Right atrium auricular region (tissue), 2 donors: ENCODE measurements at places on chromosomes 3 and 15. TPM values are rescaled to one million over a fixed set of nuclear protein-coding genes. Genes with fewer than 3 reads are reported as not detected.

DNA sequence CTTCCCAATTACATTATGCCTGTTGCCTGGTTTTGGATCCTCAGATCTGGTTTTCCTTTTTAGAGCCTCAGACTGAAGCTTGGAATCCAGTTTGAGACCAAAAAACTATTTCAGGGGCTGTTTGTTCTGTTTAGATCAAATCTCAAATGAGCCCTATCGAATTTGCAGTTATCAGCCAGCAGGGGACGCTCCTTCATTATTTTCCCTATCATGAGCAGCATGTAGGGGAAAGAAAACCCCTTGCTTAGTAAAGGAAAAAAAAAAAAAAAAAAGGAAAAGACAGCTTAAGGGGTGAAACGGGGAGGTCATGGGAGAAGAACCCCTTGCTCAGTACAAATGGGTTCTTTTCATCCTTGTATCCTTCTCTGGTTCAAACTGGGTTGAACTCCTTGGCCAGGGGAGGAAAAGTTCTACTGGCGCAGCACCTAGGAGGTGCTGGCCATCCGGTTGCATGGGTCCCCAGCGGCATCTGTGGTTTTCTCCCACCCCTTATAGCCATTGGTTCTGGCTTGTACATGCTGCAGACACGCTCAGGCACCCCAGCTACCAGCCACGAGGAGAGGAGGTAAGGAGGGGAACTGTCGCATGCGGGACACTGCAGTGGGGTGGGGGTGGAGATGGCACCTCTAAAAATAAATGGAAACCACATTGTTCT lies 1375.1 kb upstream of the ALCAM start:
- H3K36me3 ChIP-seq = no peaks in the 10 kb centered on the region
- no peaks in the 10 kb centered on the region for H3K27me3 ChIP-seq
- no peak for DNase-seq
- H3K4me1 ChIP-seq = no peaks in the 10 kb centered on the region

DNA sequence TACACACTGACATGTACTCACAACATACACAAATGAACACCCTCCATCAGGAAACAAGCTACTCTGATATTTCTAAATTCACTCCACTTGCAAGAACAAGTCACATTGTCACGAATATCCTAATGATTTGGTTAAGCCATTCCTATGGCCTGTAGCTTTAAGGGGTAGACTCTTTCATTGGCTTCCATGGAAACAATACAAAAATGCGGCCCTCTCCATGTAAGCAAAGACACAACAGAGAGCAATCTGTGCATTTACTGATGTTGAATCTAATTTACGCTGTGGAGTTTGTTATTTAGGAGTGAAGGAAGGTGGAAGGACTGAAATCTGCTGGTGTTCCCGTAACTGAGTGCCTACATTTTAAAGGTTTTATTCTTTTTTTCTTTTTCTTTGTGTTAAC lies 114.5 kb downstream of the FMN1 start:
- DNase-seq = no peak
- H3K27ac ChIP-seq = no peak overlapping the region
- no peaks in the 10 kb centered on the region for H3K27me3 ChIP-seq
- H3K36me3 ChIP-seq = no peaks in the 10 kb centered on the region
- no peak overlapping the region for H3K4me3 ChIP-seq

DNA sequence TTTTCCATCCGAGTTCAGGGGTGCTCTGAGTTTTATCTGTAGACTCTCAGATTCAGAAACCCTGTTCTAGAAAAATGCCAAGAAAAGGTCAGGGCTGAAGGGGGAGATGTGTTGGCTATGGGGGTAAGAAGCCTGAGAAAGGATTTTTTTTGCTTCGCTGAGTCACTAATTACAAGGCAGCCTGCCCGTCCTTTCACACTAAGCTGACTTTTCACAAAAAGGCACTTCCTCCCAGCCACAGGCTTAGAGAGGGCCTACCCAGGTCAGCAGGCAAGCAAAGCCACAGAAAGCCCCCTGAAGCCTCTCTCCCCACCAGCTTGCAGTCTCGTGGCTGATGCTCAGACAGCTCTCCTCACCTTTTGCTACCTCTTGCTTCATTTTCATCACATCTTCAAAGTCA lies 192.6 kb upstream of the PRICKLE2 start:
- DNase-seq = no peak
- no peaks in the 10 kb centered on the region for H3K27me3 ChIP-seq
- H3K27ac ChIP-seq = no peak overlapping the region
- no peaks in the 10 kb centered on the region for H3K4me1 ChIP-seq
- H3K4me3 ChIP-seq = no peak overlapping the region

DNA sequence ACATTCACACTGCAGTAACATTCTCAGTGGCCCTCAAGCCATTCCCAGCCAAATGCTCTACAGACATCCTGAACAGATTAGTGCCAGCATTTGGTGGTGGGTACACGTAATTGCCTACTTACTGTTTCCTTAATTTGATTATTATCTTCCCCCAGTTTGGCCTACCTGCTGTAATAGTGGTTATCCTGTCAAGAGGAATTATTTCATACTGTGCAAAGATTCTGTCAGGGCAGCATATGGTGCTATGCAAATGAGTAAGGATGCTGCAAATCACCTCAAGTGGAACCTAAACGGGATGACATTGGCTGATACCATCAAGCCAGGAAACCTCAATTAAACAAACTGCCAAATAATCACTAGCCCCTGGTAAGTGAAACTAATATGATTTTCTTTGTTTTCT lies 88.7 kb downstream of the SEMA6D start:
- no peak for DNase-seq
- H3K27me3 ChIP-seq = no peaks in the 10 kb centered on the region
- H3K27ac ChIP-seq = no peak overlapping the region
- no peaks in the 10 kb centered on the region for H3K4me1 ChIP-seq
- H3K36me3 ChIP-seq = no peaks in the 10 kb centered on the region
- H3K4me3 ChIP-seq = no peak overlapping the region

DNA sequence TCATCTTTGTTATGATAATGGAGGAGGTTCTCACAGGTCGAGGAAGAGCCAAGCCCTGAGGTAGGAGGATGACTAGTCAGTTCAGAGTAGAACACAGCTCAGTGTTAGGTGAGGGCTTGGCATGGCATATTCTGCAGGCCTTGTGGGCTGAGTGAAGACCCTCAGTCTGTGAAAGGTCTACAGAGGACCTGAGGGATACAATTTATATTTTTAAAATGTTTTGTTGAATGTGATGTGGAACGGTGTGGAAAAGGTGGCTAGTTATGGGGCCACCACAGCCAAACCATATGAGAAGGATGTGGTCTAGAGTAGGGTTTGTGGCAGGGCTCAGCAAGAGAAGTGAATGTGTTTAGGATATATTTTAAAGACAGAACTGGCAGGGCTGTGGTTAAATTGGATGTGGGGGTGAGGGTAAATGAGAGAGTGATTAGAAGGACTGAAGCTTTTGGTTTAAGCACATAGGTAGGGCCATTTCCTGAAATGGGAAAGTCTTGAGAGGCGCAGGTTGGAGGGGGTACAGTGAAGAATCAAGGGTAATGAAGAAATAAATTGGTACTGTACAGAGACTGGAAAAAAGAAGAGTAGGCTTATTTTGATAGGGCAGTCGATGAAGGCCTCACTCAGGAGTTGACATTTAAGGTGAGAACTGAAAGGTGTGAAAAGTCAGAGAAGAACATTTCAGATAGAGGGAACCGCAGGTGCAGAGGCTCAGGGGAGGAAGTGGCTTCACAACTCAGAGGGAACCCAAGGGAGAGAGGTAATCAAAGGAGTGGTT lies 60.5 kb downstream of the SPTSSB start:
- H3K27me3 ChIP-seq = no peaks in the 10 kb centered on the region
- H3K4me3 ChIP-seq = no peak overlapping the region
- H3K27ac ChIP-seq = no peak overlapping the region
- H3K36me3 ChIP-seq = no peaks in the 10 kb centered on the region
- DNase-seq = no peak

GRCh38 chr3:2578560-2578959 lies 479.9 kb downstream of the CNTN4 start:
- no peaks in the 10 kb centered on the region for H3K4me1 ChIP-seq
- no peak overlapping the region for H3K4me3 ChIP-seq

GRCh38 chr3:98525494-98525893 lies 2.8 kb upstream of the CLDND1 start:
- no peaks in the 10 kb centered on the region for H3K36me3 ChIP-seq
- H3K27me3 ChIP-seq = no peaks in the 10 kb centered on the region
- no peak overlapping the region for H3K4me3 ChIP-seq
- H3K27ac ChIP-seq = no peak overlapping the region

GRCh38 chr3:177427540-177427939 lies 230.3 kb upstream of the TBL1XR1 start:
- H3K27ac ChIP-seq = no peak overlapping the region
- H3K36me3 ChIP-seq = no peaks in the 10 kb centered on the region
- no peak overlapping the region for H3K4me3 ChIP-seq
- no peak for DNase-seq
- no peaks in the 10 kb centered on the region for H3K27me3 ChIP-seq
- no peaks in the 10 kb centered on the region for H3K4me1 ChIP-seq

- no peaks in the 10 kb centered on the region for H3K27me3 ChIP-seq
- no peaks in the 10 kb centered on the region for H3K36me3 ChIP-seq
- H3K4me1 ChIP-seq = no peaks in the 10 kb centered on the region
- peak within 1 kb of the TSS; percentile 43 for H3K4me3 ChIP-seq
Measured at GRCh38 chr3:64224826-64225610, at the start of gene PRICKLE2. Gene PRICKLE2 (minus strand): TSS chr3:64225466. CDS start chr3:64198927, 26,539 bp downstream.

DNA sequence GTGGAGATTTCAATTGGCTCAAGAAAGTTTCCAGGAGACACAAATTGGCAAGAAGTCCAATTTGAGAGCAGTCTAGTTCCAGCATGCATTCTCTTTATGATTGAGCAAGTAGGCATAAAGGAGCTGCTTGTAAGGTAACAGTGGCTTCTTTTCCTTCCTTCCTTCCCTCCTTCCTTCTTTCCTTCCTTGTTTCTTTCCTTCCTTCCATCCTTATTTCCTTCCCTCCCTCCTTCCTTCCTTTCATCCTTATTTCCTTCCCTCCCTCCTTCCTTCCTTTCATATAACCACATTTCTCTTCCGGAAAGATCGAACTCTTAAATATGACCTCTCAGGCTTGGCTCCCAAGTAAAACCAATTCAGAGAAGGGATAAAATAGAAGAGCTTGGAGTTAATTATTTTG lies 29.4 kb upstream of the ATP11B start:
- H3K36me3 ChIP-seq = no peaks in the 10 kb centered on the region
- no peaks in the 10 kb centered on the region for H3K4me1 ChIP-seq
- H3K27me3 ChIP-seq = no peaks in the 10 kb centered on the region
- no peak for DNase-seq

DNA sequence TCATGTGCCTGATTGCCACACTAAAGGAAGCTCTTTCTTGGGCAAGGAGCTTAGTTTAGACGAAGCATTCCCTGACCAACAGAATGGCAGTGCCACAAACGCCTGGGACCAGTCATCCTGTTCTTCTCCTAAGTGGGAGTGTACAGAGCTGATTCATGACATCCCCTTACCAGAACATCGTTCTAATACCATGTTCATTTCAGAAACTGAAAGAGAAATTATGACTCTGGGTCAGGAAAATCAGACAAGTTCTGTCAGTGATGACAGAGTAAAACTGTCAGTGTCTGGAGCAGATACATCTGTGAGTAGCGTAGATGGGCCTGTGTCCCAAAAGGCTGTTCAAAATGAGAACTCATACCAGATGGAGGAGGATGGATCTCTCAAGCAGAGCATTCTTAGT lies 18.4 kb downstream of the SENP5 start:
- H3K27ac ChIP-seq = no peak overlapping the region
- H3K27me3 ChIP-seq = no peaks in the 10 kb centered on the region
- no peak overlapping the region for H3K4me3 ChIP-seq
- DNase-seq = no peak

- no peak overlapping the region for H3K4me3 ChIP-seq
- DNase-seq = no peak
- H3K27ac ChIP-seq = no peak overlapping the region
- no peaks in the 10 kb centered on the region for H3K27me3 ChIP-seq
- no peaks in the 10 kb centered on the region for H3K4me1 ChIP-seq
- no peaks in the 10 kb centered on the region for H3K36me3 ChIP-seq
Measured at GRCh38 chr3:29731050-29731449, 450.2 kb downstream of the RBMS3 start.

- H3K4me3 ChIP-seq = no peak overlapping the region
- peak overlapping the region; percentile 22 for H3K27ac ChIP-seq
- no peaks in the 10 kb centered on the region for H3K36me3 ChIP-seq
- no peak for DNase-seq
- no peaks in the 10 kb centered on the region for H3K4me1 ChIP-seq
Measured at GRCh38 chr3:196619223-196619622, 20.3 kb upstream of the NRROS start.

DNA sequence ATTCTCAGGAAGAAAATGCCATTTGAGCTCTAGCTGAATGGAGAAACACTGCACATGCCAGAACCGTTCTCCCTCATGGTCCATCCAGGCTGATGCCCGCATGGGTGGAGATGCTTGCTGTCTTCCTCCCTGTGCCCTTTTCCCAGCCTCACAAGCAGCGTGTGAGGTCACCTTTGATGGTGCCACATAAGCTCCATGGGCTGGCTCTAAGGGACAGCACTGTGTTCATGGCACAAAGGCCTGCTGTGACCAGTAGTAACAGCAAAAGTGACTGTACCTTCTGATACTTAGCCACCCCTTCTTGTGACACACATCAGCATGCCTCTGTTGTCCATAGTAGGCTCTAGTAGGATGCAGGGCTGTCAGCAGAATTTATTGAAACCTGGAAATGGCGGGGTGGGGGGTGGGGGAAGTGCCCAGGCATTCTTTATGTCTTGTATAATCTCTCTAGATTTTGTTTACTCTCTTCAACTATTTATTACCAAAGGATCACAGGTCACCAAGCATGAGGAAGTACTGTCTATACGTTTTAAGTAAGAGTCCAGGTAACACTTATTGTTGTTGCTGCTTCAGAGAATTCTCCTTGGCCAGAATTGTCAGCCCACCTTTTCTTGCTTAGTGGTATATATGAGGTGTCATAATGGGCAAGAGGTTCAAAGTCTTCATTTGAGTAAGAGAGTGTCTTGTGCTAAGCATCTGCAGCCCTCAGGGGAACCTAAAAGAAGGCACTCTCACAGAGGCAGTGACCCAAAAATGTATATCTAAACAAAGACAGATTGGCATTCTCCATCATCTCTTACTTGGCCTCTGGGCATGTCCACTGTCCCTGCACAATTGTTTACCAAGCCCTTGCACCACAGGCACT lies 56.5 kb downstream of the RAB7A start:
- no peak overlapping the region for H3K4me3 ChIP-seq
- peak overlapping the region; percentile 75 for H3K27ac ChIP-seq
- H3K4me1 ChIP-seq = peaks cover 95% of the 10 kb centered on the region
- H3K36me3 ChIP-seq = no peaks in the 10 kb centered on the region
- no peak for DNase-seq
- no peaks in the 10 kb centered on the region for H3K27me3 ChIP-seq

DNA sequence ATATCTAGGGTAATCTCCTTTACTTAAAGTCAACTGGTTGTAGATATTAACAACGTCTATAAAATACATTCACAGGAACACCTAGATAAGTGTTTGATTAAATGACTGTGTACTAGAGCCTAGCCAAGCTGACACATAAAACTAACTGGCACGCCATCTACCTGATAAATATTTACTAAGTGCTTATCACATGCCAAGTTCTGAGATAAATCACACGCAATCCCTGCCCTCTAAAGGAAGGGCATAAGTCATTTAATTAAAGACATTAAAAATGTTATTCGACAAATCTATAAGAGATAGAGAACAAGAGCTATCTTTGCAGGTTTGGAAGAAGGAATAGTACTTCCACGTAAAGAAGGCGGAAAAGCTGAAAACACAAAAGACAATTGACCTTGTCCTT lies 11.1 kb upstream of the MB21D2 start:
- no peaks in the 10 kb centered on the region for H3K27me3 ChIP-seq
- no peak overlapping the region for H3K4me3 ChIP-seq
- H3K27ac ChIP-seq = no peak overlapping the region
- H3K36me3 ChIP-seq = no peaks in the 10 kb centered on the region
- no peaks in the 10 kb centered on the region for H3K4me1 ChIP-seq
- no peak for DNase-seq

- no peaks in the 10 kb centered on the region for H3K27me3 ChIP-seq
- no peaks in the 10 kb centered on the region for H3K4me1 ChIP-seq
- DNase-seq = no peak
- H3K27ac ChIP-seq = no peak overlapping the region
Measured at GRCh38 chr3:81003008-81003645, 758.3 kb downstream of the GBE1 start.

The CYP1A2 gene
- total RNA-seq = not detected

The EPHB3 gene
- 2.1 TPM for total RNA-seq
